ENCODE measurements at places on chromosomes 3 and 15. TPM values are rescaled to one million over a fixed set of nuclear protein-coding genes. Genes with fewer than 3 reads are reported as not detected.

The RAD54L2 gene
- total RNA-seq, result 20.6 TPM

The MYO5C gene
- total RNA-seq, result 78.3 TPM

The C3orf70 gene
- total RNA-seq, result 2.2 TPM

DNA sequence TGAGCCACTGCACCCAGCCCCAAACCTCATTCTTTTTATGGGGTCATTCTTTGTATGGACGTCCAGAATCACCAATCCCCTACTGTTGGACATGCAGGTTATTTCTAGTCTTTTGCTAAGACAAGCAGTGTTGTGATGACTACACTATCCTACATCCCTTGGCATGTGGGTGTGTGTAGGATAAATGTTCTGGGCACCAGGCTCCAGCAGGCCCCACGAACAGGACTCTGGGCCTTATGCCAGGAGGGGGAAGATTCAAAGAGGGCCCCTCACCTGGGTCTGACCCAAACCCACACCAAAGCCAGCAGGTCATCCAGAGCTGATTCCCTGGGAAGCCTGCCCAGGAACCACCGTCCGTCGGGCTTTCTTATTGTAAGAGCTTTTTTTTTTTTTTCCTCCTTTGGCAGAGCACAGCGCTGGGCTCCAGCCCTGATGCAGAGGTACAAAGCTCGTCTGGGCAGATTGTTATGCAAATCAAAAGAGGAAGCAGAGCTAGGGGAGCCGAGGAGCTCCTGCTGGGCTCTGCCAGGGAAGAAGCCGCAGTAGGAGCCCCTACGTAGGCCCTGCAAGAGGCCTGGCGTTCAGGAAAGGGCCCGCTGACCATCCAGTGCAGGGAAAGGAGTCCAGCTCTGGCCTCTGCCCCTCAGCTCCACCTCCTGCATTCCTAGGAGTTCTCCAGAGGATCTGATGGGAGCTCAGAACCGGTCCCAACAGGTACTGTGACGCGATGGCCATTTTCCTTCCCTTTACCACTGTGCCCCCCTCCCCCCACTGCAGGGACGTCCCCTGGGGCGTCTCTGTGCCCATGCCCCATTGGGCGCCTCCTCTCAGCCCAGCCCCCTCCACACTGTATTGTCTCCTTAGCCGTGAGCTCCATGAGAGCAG, 29.0 kb upstream of the FURIN start:
- peak; percentile 68 for DNase-seq

DNA sequence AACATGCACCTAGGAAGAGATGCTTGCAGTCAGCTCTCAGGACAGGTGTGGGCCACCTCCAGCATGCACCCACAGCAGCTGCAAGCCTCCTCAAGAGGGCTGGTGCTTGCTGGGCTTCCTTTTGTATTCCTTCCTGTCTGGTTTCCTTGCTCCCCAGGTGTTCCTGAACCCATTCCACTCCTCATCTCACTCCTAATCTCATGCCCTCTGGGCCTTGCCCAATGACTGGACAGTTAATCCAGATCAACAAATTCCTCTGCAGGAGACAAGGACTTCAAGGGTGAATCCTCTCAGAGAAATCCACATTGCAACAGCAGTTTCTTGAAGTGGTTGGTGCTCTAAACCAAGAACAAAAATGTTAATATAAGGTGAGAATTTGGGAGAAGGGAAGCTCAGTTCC, 30.7 kb downstream of the RASGRP1 start:
- no peak for DNase-seq

DNA sequence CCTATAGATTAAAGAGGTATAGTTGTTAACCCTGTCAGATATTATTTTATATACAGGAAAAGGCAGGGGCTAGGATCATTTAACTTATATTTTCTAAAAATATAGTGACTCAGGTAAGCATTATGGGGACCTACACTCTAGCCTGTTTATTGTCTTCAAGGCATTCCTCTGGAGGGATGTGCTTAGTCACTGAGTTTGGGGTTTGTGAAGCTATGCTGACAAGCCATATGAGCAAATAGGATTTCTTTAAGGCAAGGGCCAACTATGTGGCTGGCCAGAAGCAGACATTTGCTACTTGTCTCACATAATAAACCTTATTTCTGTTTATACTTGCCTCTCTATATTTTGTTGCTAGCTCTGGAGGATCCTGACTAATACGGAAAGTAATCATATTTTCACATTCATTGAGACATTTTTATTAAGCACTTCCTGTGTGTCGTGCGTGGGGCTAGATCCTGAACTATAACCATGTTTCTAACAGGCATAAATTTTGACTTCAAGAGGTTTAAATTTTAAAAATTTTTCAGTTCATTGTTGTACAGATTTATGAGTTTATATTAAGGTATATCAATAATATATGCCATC, 153.4 kb downstream of the OTOL1 start:
- DNase-seq, result no peak
